ENCODE measurements at places on chromosomes 6 and 20.

- DNase-seq, result no peak
Observed at GRCh38 chr6:90611543-90612312, 24.9 kb upstream of the MAP3K7 start.

- no peak for DNase-seq
Observed at GRCh38 chr6:62357835-62358234, 71.8 kb upstream of the KHDRBS2 start.

GRCh38 chr20:341682-342081 lies 5.2 kb upstream of the NRSN2 start:
- peak; percentile 76 for DNase-seq

DNA sequence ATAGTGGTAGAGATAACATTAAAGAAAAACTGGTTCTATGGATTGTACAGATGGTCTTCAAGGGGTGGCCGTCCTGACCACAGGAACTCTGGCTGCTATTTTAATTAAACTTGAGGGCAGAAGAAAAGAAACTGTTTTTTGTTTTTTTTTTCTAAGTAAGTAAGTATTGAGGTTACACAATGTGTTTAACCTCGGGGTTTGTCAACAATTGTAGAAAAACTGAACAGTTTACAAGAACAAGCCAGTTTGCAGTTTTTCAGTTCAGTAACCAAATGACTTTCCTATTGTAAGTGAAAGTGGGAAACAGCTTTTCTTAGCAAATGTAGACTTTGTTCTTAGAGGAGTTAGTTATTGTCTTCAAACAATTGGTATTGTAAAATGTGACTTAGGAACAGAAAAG lies 77.0 kb downstream of the PLCB1 start:
- DNase-seq, result no peak

DNA sequence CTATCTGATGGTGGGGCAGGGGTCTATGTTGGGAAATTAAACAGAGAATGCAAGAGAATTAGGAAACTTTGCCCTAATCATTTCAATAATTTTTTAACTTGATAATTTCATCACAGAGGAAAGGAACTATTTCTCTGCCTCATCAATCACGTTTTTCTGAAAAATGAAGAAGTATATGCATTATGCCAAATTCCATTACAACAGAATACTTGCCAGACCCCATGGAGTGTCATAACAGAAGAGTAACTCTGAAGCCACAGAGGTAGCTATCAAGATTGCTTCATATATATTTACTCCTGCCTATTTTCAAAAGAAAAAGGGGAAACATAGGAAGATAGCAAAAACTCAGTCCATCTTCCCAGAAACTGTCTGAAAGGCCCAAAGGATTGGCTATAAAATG lies 5.7 kb upstream of the USP49 start:
- DNase-seq, result no peak

- DNase-seq, result no peak
Observed at GRCh38 chr6:20069021-20069522, 143.2 kb downstream of the MBOAT1 start.

- no peak for DNase-seq
Observed at GRCh38 chr6:3285049-3285639, 26.4 kb downstream of the PSMG4 start.

DNA sequence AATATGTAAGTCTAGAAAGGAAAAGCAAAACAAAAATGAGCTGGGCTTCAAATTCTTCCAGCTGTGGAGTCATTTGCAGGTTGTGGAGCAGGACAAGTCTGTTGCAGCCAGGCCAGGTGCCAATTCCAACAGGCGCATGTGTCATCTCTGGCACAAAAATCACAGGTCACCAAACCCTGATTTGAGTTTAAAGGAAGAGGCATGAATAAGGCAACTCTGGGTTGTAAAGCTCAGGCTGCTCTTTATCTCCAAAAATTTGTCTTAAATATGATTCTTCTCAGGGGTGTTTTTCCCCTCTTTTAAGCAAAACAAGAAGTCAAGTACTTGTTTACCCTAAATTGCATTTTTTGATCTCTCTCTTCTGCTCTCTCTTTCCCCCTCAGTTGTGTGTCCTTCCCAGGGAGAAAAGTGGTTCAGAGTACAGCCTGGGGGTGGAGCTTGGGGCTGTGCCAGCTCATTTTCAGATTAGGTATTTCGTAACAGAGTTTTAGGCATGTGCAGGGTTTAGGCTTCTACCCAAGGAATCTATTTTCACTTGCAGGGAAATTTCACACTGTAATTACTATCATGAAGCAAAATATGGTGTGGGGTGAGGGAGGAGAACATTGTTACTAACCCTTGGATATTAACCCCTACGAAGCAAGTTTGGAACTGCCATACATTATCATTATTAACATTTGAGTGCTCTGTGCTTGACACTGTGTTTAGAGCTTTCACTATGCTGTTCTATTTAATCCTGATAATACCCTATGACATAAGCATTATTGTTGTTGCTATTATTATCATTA lies 8.3 kb upstream of the NCOA3 start:
- peak; percentile 94 for DNase-seq

DNA sequence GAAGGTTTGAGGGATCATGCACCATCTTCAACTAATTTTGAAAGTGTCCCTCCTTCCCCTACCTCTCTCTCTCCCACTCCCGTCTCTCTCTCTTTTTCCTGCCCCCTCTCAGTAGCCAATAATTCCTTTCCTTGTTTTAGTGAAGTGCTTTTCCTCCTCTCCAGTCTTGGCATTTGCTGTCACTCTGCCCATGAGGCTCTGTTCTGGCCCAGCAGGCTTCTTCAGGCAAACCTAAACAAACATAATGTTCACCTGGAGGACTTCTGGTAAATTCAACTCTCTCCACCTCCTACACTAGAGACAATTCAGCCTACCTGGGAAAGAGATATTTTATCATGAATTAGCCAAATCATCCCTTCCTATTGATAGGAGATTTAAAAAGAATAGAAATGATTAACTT lies 320.4 kb upstream of the RNF24 start:
- no peak for DNase-seq

DNA sequence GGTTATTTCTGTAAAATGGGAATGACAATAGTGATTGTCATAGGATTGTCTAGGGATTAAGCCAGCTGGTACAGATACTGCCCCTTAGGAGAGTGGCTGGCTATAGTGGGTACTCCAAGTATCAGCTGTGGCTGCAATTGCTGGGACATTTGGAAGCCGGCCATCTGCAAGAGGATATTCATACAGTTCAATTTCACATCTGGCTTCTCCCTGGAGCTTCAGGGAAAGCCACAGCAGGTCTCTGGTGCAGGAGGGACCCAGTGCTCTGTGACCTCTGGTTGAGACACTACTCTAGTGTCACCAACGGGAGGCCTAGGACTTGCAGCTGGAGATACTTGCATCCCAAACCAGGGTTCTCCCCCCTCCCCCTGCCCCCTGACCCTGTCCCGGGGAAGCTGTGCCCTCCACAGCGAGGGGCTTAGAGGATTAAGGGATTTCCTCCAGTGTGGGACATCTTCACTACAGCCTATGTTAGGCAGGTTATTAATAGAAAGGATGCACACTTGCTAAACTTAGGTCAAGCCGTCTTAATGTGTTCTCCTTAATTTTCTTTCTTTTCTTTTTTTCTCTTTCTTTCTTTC lies 2.7 kb downstream of the SLC2A10 start:
- no peak for DNase-seq

GRCh38 chr6:14110001-14110818 lies 7.4 kb upstream of the CD83 start:
- no peak for DNase-seq

- no peak for DNase-seq
Observed at GRCh38 chr20:38498909-38499308, 26.3 kb downstream of the RALGAPB start.

- peak; percentile 72 for DNase-seq
Observed at GRCh38 chr6:150418827-150419594, 50.2 kb downstream of the IYD start.

DNA sequence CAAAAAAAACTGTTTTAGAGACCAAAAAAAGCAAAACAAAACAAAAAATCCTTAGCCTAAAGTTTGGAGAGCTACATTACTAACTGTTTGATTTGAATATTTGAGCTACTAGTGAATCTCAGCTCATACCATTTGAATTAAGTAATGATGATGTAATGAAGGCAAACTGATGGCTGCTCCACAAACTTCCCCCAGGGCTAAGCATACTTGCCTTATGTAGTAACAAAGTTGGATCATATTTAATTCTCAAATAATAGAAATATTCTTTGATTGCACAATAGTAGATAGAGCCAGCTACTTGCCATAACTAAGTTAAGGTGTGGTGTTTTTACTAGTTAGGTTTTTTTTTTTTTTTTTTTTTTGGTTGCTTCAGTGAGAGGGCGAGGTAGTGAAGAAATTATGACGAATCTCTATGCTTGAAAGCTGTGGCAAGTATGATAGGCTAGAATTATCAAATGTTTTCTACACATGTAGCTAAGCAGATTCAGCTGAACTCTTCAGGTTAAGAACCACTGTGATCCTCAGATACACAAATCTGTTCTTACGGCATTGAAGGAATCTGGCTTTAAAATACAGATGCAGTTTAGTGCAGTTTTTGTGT lies 2.9 kb downstream of the RAB32 start:
- peak; percentile 86 for DNase-seq

DNA sequence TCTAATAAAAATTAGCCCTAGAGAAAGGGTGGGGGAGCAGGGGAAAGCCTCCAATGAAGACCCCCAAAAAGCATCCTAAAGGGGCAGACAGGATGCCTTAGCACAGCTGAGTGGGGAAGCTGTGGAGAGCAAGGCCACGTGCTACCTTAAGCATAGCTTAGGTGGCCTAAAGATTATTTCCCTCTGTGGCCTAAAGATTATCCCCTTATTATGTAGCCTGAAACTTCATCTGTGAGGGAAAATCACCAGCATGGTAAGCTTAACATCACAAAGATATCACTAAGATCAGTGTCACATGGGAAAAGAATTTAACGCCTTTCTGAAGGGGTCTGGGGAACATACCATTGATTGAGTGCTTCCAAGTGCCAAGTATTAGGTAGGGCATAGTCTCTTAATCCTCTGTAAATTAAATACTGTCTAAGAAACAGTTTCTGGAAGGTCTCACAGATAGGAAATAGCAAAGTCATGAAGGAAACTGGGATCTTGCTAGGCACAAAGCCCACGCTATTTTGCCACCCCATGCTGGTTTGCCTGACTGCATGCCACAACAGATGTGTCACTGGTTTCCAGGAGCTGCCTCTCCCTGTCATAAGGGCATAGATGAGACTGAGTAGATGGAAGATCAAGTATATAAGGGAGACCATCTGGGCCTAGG lies 170.0 kb downstream of the HACE1 start:
- DNase-seq, result no peak

- DNase-seq, result no peak
Observed at GRCh38 chr6:4350567-4351519, 215.5 kb upstream of the ECI2 start.

DNA sequence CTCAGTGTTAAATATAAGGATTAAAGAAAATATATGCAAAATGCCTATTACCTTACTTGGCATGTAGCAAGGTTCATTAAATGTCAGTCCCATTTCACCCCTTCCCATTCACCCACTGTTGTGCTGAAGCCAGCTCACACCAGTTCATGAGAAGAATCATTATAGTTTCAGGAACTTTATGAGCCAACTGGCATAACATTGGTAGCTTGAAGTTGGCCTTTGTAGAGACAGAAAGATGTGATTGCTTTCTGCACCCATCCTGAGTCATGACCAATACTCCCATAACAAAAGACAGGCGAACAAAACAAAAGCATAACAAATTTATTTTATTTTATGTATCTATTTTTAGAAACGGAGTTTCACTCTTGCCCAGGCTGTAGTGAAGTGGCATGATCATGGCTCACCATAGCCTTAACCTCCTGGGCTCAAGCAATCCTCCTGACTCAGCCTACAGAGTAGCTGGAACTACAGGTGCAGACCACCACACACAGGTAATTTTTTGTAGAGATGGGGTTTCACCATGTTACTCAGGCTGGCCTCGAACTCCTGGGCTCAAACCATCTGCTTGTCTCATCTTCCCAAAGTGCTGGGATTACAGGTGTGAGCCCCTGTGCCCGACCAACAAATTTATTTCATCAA lies 17.6 kb upstream of the IER3 start:
- DNase-seq, result no peak

- DNase-seq, result no peak
Observed at GRCh38 chr6:90078513-90079289, 184.4 kb downstream of the GJA10 start.

- no peak for DNase-seq
Observed at GRCh38 chr20:18904192-18904591, 90.6 kb downstream of the SCP2D1 start.

GRCh38 chr20:17467120-17467655 lies 64.0 kb downstream of the BFSP1 start:
- no peak for DNase-seq

DNA sequence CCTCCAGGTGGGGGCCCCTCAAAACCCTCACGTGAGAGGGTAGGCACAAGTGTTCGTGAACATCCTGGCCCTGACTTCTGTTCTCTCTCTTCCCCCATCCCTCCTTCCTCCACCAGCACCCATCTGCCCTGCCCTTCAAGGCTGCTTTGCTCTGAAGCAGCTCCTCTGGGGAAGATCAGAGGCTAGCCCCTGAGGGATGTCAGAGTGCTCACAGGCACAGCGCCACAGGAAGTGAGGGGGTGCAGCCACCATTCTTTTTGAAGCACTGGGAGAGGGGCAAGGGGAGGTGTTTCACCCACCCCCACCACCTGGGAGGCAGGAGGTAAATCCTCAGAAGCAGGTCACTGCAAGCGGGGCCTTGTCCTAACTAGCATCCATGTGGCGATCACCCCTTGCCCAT lies 11.4 kb downstream of the MOCS1 start:
- DNase-seq, result no peak

DNA sequence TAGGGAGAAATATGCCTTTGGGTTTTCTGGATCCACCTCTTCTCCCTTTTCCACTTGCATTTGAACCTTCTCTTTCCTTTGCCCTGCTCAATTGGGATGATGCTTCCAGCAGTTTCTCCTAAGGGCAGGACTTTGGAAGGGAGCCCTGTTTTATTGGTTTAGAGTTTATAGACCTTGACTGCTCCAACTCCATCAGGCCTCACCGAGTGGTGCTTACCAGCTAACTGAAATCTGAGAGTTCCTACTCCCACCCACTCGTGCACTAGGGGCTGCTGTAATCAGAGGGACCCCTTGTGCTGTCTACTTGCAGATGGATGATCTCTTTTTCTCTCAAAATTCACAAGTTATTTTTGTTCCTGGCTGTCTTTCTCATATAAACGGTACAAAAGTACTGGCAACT lies 121.3 kb upstream of the SLC22A16 start:
- no peak for DNase-seq
